ENCODE measurements at places on chromosomes 5 and 9. TPM values are rescaled to one million over a fixed set of nuclear protein-coding genes. Genes with fewer than 3 reads are reported as not detected.

DNA sequence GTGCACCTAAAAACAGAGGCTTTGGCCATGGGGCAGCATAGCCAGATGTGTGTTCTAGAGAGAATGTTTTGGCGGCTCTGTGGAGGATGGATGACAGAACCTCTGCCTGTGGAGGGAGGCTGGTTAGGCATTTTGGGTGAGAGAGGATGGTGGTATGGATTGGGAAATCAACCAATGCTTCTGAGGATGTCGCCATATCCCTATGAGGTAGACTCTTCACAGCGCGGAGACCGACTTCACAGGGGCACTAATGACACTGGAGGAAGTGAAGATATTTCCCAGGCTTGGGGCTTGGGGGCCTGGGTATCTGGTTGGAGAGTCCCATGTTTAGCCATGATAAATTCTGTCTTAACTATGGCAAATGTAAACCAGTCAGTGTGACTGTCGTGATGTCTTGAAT is 140.6 kb upstream of the KLF4 start:
- no peak for DNase-seq

DNA sequence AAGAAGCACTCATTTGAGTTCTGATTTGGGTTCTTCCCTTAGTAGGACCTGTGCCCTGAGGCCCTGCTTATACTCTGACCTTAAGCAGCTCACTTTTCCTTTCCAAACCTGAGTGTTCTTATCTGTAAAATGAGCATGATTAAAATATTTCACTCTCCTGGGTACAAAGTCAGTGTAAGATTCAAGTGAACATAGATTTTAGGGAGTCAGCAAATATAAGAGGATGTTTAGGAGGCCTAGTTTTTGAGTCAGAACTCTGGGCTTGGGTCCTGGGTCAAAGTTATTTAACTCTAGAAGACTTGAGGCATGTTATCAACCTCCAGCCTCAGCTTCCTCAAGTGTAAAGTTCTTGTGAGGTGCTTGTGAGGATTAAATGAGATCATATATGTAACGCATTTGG is 8.7 kb upstream of the SPARC start:
- no peak for DNase-seq

- no peak for DNase-seq
These were observed 96.2 kb upstream of the ICE1 start for GRCh38 chr5:5326115-5326758.

The EHMT1 gene
- 163 TPM for total RNA-seq

The HAPLN1 gene
- 1.3 TPM for total RNA-seq

The QRFP gene
- not detected for total RNA-seq

The OSMR gene
- total RNA-seq: 2.6 TPM

Data from H1 (cell line).